Cortex of kidney (tissue), 1 donor: ENCODE measurements at places on chromosomes 2 and 18.

DNA sequence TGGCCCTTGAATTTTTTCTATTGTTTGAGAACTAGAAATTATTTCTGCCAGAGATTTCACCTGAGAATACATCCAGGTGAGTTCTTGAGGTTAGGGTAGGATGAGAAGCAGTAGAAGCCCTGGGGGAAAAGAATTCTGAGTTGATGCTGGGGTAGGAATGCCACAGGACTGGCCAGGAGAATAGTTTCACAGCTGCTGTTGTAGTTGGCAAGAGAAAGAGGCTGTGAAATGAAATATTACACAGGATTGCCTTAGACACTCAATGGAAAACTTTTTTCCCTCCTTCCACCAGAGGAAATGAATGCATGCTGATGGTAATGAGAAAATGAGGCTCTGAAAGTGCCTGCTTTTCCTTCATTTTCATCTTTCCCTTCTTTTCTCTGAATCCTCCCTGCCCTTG, 54.6 kb downstream of the PRKCE start:
- no peak for DNase-seq

- DNase-seq = no peak
Measured at GRCh38 chr2:41084321-41084720, 632.4 kb upstream of the SLC8A1 start.

DNA sequence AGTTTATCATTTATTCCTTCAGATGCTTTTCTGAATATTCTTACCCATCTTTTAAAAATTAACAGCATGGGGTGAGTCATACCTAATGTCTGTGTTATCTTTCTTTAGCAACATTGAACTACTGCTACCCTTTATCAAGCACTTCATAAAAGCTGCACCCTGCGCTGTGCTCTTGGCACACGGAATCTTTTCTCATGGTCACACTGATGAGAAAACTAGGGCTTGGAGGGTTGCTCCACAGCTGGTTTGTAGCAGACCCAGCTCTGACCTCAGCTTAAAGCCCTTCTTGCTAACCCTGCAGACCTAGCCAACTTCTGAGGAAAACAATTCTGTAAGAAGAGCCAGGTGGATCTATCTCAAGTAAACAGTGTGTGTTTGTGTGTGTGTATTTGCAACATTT, 106.3 kb downstream of the RNF144A start:
- no peak for DNase-seq

GRCh38 chr2:107721178-107721577, 105.5 kb upstream of the RGPD4 start:
- DNase-seq = no peak

GRCh38 chr2:150041722-150042425, 445.6 kb downstream of the RND3 start:
- DNase-seq = no peak

GRCh38 chr2:112154246-112155117, 16.3 kb downstream of the FBLN7 start:
- DNase-seq = no peak
